Fibroblast of upper back skin (primary cell): ENCODE measurements at places on chromosomes 4 and X.
A peak's percentile ranks its signal among the peaks of the same experiment; 100 is the strongest.

GRCh38 chr4:142567199-142567598, 278.9 kb downstream of the INPP4B start:
- no peak for DNase-seq

- peak; percentile 9 for DNase-seq
These were observed 4.9 kb downstream of the LYAR start for GRCh38 chr4:4284827-4285618.

DNA sequence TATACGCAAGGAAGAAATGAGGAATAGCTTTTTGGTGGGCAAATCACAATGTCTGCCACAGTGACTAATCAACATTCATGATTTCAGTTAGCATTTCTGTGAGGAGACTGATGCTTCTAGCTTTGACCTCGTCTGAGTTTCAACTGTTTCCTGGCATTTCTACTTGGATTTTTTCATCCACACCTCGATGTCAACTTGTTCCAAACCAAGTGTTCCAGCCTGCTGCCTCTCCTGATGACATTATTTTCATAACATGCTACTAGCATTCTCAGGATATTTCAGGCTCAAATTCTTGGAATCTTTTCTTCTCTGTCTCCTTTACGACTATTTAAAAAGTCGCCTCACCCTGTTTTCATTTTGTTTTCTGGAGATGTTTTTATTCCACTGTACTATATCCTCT, 90.3 kb upstream of the TEX13D start:
- peak; percentile 54 for DNase-seq

GRCh38 chrX:1397001-1397400, 5.1 kb upstream of the SLC25A6 start:
- no peak for DNase-seq

DNA sequence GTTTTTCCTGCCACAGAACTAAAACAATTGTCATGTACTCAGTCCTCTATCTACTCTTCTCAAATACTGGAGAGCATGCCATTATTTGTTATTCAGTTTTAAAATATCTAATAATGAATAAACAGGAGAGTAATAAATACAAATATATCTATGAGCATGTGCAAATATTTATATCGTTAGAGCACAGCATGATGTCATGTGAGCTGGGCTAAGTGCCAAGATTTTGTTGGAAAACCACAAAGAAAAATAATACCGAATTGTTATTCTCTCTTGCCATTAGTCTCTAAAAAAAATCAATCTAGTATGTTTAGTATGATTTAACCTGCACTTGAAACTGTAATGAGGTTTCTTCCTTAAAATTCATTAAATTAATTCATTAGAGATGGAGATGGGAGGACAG, 97.3 kb downstream of the DDX60 start:
- peak; percentile 69 for DNase-seq

DNA sequence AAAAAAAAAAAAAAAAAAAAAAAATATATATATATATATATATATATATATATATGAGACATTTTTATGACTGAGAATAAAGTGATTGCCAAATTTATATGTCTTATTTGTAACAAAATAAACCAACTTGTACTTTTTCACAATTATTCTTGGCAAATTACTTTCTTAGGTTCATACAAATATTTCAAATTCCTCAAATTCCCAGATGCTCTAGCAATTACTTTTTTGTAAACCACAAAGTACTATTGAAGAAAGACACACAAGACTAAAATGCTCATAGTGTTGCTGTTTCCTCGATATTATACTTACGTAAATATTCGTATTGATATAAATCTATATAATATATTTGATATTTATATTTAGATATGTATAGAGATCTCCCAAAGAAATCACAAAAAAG, 390.0 kb downstream of the FAT4 start:
- peak; percentile 56 for DNase-seq

- no peak for DNase-seq
These were observed 118.6 kb upstream of the PLAC1 start for GRCh38 chrX:134776850-134777370.

DNA sequence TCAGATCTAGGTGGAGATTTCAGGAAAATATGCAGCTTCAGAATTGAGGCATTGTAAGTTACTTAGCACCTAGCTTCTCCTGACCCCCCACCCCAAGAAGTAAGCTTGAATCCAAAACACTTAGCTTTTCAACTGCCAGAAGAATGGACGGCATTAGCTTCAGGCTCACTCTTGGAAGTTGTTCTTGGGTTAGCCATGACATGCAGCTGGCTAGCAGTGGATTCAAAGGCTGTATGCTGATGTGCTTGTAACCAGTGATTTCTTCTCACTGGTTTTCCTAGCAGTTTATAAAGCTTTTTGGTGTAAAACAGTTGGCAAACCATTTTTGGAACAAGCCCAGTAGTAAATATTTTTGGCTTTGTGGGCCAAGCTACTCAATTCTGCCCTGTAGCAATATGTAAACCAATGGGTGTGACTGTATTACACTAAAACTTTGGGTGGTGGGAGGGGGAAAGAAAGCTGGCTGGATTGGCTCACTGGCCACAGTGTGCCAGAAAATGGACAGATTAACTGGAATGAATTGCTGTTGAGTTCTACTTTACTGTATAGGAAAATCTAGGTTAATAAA, 85.6 kb downstream of the SHROOM2 start:
- DNase-seq, result no peak

- DNase-seq, result peak; percentile 77
These were observed 95.4 kb upstream of the PLAC1 start for GRCh38 chrX:134753718-134754008.

DNA sequence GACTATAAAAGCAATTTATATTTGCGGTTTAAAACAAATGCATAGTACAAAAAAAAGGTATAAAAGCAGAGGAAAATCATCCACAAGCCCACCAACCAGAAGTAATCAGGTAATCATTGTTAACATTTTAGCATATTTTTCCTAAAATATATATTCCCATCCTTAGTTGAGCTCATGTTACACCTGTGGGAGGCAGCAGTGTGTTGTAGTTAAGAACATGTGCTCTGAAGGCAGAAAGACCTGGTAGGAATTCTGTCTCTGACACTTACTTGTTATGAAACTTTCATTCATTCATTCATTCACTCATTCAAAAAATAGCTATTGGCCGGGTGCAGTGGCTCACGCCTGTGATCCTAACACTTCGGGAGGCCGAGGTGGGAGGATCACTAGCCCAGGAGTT, 15.4 kb upstream of the CDKL5 start:
- DNase-seq, result peak; percentile 46

DNA sequence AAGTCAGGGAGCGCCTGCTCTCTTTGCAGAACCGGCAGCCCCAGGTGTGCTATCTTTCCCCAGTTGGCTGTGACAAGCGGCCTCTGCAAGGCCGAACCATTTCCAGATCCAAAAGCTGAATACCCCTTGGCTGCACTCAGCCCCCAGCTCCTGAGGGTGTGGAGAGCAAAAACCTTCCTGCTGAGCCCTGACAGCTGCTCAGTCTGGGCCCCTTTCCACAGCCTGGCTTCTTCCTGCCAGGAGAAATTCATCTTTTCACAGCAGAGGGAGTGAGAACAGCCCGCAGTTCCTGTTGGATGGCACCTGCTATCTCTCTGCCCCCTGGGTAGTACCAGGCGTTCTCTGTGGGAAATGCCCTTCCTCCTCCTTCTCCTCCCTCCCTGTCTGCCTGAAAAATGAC, 78.4 kb downstream of the DRD5 start:
- no peak for DNase-seq
